ELR (cell line): ENCODE measurements at places on chromosomes 3 and 15.

- DNase-seq = no peak
These were observed 974.2 kb downstream of the NSUN3 start for GRCh38 chr3:95037097-95037496.

DNA sequence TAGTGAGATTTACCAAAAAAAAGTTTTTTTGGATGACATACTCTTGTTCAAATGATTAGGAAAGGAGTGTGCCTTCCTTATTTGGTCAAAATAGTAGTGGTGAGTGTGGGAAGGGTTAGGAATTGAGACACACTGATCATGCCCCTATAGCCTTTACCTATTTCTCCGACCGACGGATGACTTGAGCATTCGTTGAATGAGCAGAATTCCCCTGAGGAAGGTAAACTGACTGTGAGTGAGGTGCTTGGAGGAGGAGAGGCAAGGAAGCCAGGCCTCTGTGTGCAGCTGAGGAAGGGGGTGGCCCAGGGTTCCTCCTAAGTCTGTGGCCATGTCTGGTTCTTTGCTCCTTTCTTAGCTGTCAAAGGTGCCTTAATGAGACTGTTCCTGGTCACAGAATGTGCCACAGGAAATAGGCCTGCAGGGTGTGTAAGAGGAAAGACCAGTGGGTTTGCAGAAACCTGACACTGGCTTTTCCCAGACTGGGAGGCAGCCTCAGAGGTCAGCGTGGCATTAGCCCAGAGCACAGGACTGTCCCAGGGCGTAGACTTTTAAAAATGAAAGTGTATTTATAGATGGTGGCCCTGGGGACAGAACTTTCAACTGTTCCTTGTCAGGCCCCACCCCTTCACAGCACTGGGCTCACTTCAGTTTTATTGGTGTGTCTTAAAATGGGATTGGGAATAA, 307.7 kb upstream of the C2CD4B start:
- DNase-seq = peak; percentile 15

DNA sequence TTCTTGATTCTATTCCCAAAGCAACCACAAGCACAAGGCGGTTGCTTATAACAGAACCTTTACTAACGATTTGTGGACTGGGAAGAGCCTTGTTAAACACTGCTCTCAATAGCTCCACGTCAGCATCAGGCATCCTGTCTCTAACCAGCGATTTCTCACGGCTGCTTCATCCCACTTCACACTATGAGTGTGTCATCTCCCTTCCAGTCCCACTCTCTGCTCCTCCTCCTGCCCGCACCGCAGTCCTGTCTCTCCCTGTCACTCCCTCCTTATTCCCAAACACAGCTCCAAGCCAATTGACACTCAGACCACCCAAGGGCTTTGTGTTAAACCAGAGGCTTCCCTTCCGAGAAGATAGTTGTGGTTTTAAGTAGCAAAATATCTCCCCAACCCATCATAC, 94.8 kb downstream of the ABHD5 start:
- DNase-seq = no peak

- peak; percentile 80 for DNase-seq
These were observed 6.0 kb downstream of the MUC13 start for GRCh38 chr3:124928333-124929202.

- DNase-seq = peak; percentile 82
These were observed 26.2 kb downstream of the DRD3 start for GRCh38 chr3:114152519-114153151.

DNA sequence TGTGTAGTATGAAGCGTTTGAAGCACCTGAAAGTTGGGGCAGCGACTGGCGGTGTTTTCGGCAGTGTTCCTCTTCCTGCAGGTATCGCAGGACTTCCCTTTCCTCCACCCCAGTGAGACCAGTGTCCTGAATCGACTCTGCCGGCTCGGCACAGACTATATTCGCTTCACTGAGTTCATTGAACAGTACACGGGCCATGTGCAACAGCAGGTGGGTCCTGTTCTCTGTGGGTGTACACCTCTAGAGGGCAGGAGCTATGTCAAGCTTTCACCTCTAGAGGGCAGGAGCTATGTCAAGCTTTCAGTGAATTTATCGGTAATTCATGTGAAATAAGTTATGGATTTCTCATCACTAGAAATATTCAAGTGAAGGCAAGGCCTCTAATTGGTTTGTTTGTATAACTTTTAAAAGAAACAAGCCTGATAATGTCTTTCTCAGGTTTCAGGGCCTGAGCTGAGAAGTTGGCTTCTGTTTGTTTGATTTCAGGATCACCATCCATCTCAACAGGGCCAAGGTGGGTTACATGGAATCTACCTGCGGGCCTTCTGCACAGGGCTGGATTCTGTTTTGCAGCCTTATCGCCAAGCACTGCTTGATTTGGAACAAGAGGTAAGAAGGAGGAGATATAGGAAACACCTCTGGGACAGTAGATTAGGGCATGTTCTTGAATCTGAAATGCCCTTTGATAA, 5.3 kb downstream of the TUBGCP4 start:
- peak; percentile 60 for DNase-seq
